ENCODE measurements at places on chromosomes 3 and 15.
A peak's percentile ranks its signal among the peaks of the same experiment; 100 is the strongest.

- no peak for DNase-seq
These were observed 66.2 kb downstream of the TAFA4 start for GRCh38 chr3:68866157-68866556.

- DNase-seq: no peak
These were observed 15.5 kb upstream of the PCSK6 start for GRCh38 chr15:101504866-101505609.

- no peak for DNase-seq
These were observed 194.1 kb upstream of the ZBTB20 start for GRCh38 chr3:115341208-115341607.

GRCh38 chr3:30263238-30263924 is 343.0 kb upstream of the TGFBR2 start:
- no peak for DNase-seq

GRCh38 chr15:71707230-71708050 is 102.9 kb upstream of the NR2E3 start:
- no peak for DNase-seq

- no peak for DNase-seq
These were observed 93.6 kb upstream of the FAM174B start for GRCh38 chr15:92749216-92749615.

DNA sequence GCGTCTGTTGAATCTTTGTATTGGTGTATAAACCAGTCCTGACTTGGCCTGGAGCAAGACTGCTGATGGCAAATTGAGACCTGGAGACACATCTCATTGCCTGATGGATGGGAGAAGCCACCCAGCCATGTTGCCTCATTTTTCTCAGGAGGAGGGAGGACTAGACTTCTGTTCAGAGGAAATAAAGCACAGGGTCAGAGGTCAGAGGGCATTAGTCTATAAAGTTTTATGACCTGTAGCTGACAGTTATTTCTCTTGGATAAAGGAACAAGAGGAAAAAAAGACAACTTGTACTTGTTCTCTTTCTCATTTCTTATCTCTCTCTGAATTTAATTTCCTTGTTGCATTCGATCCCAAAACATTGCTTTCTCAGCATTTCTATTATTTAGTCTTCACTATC is 775.9 kb downstream of the SQOR start:
- DNase-seq: no peak

DNA sequence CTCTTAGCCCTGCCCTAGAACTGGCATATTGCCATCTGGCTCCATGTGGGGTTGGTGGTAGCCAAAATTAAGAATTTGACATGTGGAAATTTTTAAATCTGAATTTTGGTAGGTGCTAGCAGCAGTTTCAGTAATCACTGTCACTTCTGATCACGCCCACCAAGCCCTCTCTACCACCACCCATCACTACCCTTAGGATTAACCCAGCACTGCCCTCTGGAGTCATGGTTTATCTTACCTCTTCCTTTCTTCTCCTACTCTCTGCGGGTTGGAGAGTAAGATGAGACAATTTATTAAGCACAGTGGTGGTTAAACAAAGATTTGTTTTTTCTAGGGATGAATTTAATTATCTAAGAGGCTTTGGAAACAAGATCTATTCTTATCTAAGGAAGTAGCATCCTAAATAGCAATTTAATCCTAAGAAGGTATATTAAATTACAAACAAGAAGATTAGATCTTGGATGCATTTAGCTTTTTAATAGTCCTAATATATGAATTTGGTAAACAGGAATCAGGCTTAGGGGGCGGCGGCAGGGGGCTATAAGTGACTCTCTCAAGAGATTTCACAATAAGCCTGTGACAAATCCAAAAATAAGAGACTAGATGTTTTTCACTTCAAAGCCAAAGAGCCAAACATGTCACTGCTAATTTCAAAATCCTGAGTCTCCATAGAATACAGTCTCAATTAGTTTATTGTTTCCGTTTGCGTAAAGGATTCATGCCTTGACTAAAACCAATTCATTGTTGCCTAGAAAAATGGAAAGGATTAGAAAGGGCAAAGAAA is 498.4 kb upstream of the UBE2E2 start:
- DNase-seq: no peak

DNA sequence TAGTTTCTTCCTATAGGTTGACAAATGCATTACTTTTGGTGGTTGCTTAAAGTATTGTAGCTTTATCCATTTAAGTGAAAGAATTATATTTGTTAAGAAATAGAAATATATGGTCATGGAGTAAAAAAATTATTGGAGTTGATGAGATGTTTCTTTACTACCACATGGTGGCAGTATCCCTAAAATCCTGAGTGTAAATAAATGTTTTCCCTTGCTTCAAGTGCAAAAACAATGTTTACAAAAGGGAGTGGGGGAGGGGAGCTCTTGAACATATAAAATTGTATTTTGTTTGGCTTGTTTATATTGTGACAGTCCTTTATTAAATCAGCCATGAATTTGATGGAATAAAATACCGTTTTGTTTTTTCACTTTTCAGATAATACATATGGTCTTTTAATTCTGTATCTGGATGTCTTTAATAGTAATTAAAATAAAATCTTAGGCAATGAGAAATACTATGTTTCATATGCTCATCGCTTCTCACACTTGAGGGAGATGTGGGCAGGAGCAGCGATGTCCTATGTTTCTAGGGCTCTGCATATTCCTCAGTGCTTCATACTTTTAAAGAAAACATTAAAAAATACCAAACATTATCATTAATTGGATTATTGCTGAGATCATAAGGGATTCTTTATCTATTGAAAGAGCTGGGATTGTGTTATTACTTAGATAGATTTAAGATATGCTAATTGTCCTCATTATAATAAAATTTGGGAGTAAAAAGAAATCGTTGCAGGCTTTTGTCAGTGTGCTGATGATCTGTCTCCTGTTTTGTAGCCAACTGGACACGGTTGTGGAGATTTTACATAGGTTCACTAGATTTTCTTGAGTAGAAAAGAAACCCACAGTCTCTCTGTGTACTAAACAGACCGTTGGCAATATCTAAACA is 349.7 kb downstream of the TUSC7 start:
- no peak for DNase-seq

DNA sequence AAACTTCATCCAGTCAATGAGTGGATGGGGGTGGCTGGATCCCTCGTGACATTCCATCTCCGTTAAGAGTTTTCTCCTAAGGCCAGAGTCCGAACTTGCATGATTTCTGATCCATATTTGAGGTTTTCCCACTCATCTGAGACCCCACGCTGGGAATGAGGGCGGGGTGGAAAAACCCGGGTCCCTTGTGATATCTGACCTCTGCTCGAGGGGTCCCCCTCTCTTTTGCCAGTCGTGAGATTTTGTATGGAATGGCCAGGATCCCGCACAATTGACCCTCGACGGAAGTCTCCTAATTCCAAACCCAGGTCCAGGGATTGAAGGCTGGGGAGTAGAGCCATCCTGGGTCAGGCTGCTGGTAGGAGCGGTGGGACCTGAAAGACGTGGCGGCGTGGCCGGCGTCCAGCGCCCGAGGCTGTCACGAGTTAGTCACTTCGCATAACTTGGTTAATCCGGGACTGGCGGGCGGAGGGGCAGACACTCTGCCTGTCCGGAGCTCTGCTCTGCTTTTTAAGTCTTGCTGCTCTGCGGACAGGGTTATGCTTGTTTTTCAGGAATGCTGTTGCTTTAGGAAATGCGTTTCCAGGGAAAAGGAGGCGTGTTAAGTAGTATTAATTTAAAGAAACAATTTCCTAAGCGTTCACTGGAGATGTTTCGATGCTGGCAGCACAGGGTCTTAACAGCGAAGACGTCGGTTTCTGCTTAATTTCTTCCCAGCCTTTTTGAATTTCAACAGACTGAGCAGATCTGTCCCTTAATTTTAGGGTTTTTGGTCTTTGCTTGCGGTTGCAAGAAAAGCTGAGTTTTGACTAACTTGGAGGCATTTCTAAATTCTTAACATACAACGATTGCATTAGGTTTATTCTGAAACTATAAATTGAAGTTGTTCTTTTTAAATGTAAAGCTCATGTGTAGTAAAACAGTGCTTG is 69.7 kb upstream of the LRRFIP2 start:
- peak; percentile 73 for DNase-seq

- no peak for DNase-seq
These were observed 425.3 kb upstream of the CBLB start for GRCh38 chr3:106294121-106294520.

DNA sequence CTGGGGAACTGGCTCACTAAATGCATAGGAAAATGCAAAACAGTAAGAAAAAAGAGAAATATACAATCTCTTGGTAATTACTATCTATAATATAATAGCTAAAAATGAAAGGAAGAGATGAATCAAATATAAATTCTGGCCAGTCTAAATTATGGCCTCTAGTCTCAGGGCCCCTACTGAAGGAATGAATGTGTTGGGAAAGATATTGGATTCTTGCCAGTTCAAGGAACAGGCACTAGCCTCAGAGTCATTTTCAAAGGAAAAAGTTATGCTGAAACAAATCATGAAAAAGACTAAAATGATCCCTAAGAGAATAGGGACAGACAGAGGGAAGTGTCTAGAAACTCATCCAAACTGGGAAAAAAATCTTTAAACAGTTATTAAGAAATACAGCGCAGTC is 62.4 kb downstream of the C3orf80 start:
- DNase-seq: no peak

DNA sequence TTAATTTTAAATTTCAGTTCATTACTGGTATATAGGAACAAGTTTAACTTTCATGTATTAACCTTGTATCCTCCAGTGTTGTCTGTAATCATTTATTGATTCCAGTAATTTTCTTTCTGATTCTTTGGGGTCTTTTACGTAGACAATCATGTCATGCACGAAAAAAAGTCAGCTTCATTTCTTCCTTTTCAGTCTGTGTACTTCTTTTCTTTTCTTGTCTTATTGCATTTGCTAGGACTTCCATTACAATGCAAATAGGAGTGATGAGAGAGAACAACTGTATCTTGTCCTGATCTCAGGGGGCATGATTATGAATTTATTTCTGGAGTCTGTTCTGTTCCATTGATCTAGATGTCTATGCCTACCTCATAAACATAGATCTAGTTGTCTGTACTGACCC is 56.5 kb downstream of the STT3B start:
- DNase-seq: no peak

DNA sequence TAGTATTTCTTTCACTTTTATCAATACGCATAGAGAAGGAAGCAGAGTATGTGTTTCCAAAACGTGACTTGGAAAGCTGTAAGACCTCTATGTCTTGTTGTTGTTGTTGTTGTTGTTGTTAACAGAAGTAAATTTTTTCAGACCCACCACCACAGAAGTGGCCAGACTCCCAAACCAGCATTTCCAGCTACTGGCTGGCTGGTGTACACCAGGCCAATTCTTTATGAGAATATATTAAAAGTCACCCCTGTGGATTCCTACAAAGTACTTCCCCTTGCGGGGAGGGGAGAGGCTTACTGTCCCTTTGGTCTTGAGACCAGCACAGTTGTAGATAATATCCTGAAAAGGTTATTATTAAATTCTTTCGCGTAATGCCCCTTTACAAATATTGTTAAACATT is 1.6 kb upstream of the FOXP1 start:
- peak; percentile 64 for DNase-seq

- DNase-seq: no peak
These were observed 19.1 kb downstream of the IREB2 start for GRCh38 chr15:78457101-78457500.

- DNase-seq: no peak
These were observed 17.9 kb downstream of the PAK6 start for GRCh38 chr15:40256638-40257235.

DNA sequence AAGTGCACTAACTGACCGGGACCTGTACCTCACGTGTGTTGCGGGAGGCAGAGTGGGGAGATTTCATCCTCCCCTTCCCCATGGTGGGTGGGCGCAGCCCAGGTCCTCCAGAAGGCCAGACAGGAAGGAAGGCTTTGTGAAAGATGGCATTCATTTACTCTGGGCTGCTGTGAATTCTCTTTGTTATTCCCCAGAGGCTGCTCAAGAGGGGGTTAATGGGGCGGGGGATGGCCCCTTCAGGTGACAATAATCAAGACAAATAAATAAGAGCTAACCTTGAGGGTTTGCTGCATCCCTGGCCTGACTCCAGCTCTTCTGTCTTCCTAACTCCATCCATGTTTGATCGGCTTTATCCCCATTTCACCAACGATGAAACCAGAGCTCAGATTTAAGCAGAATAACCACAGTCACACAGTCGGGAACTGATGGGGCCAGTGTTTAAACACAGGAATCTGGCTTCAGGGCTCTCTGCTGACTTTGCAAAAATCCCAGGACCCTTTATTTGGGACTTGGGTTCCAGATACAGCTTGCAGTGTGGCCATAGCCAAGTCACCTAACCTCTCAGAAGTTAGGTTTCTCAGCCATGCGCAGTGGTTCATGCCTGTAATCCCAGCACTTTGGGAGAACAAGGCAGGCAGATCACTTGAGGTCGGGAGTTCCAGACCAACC is 16.5 kb downstream of the PIF1 start:
- DNase-seq: no peak

DNA sequence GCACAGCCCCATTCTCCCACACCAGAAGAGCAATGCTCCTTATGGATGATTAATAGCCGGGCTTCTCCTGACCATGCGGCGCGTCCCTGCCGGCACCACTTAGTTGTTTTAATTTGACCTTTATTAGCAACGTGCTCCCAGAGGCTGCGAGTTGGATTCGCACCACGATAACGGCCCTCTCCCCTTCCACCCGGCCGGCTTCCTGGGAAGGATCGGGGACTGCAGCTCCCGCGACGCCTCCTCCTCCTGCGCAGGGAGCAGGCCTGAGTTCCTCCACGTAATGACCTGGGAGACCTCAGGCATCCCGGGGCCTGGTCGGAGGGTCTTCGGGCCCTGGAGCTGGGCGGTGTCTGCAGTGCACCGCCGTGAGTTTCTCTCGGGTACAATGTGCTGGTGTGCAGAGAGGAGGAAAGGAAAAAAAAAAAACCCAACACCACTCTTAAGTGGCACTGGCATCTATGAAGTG is 243.3 kb upstream of the TOPAZ1 start:
- no peak for DNase-seq

GRCh38 chr15:100152463-100152862 is 189.3 kb downstream of the ADAMTS17 start:
- DNase-seq: no peak

Measured in activated CD8-positive, alpha-beta memory T cell treated with anti-CD3 and anti-CD28 coated beads for 24 hours (primary cell).